ENCODE measurements at places on chromosomes 12 and 14.

- no peak for DNase-seq
These were observed 100.9 kb downstream of the UNC79 start for GRCh38 chr14:93531644-93532043.

GRCh38 chr12:1920971-1921370 lies 2.5 kb upstream of the CACNA2D4 start:
- DNase-seq: no peak

GRCh38 chr12:46388427-46389021 lies 16.0 kb upstream of the SLC38A2 start:
- DNase-seq: no peak

GRCh38 chr12:71665090-71665463 lies 976 bp downstream of the THAP2 start:
- no peak for DNase-seq

DNA sequence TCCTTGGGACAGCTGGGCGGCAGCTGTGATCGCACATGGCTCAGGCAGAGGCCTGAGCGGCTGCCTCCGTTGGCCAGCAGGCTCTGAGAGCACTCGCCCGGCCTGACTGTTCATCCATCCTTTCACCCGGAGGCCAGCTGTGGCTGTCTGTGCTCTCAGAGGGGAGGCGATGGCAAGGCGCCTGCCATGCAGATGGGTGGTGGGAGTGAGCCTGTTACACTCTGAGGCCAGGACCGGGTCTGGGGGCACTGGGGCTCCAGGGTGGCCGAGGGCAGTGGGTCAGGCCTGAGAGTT lies 292.3 kb downstream of the TMEM121 start:
- no peak for DNase-seq

DNA sequence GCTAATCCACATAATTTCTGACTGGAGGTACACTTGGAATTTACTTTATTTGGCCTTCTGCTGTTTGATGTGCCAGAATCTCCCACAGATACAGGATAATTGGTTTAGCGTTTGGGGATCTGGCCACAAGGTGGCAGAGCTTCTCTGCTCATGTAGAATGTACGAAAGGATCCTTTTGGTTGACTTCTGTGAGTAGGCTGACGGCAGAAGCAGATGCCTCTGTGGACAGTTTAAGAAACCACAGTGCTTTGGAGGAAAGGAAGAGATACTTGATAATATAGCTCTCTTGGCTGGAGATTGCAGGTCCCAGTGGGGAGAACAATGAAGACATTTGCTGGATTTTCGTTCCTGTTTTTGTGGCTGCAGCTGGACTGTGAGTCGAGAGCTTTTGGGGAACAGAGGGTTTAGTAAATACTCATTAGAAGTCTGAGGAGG lies 75.3 kb upstream of the OR4E1 start:
- DNase-seq: peak; percentile 42
